ENCODE measurements at places on chromosomes 16 and 17.
A peak's percentile ranks its signal among the peaks of the same experiment; 100 is the strongest.

GRCh38 chr17:39166437-39167335 is 725 bp upstream of the ARL5C start:
- DNase-seq, result no peak

- DNase-seq, result no peak
These were observed 16.8 kb downstream of the KCTD5 start for GRCh38 chr16:2698965-2699750.

GRCh38 chr17:27856676-27857432 is 36.3 kb downstream of the LYRM9 start:
- DNase-seq, result no peak

DNA sequence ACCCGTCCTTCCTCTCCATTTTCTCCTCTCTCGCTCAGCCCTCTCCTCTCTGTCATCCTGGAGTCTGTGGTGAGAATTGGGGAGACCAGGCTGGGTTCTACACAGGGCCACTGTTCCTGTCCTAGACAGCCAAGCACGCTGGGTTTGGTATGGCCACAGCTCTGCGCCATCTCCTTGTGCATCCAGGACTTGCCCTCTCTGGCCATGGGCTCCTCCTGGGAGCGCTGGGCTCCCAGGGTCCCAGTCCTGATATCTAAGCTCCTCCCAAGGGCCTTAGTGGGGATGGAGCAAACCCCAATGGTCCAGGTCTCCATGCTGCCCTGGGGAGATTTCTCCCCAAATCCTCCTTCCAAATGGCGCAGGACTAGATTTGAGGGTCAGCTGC is 27.2 kb upstream of the ITGA3 start:
- no peak for DNase-seq

GRCh38 chr17:44167181-44167861 is 3.2 kb upstream of the ASB16 start:
- no peak for DNase-seq

DNA sequence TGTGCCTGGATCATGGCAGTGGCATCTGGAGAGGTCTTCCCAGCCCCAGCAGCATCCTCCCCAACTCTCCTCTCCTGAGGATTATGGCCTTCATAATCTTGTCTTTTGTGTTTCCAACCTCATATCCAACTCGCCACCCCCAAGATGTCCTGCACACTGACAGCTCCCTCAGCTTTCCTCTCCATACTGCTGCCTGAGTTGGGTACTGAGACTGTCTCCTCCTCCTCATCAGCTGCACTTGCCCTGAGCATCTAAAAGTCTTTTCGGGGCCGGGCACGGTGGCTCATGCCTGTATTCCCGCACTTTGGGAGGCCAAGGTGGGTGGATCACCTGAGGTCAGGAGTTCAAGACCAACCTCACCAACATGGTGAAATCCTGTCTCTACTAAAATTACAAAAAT is 2.0 kb downstream of the CD300LB start:
- DNase-seq, result no peak

- DNase-seq, result no peak
These were observed 80.3 kb downstream of the RBFOX3 start for GRCh38 chr17:79530361-79531105.

- DNase-seq, result no peak
These were observed 176.6 kb downstream of the RAB11FIP4 start for GRCh38 chr17:31568121-31568520.

DNA sequence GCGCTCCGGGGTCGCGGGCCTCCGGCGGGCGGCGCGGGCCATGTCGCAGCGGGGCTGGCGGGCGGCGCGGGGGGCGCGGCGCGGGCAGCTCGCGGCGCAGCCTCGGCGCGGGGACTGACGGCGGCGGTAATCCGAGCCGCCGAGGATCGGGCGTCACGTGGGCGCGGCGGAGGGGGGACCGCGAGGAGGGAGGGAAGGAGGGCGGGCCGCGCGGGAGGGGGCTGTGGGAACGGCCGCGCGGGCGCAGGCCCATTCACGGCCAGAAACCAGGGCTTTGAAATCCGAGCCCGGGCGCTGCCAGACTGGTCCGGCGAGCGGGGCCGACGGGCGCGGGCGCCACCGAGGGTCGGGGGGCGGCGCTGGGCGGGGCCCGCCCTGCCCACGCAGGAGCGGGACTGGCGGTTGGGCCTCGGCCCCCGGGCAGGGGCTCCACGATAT is at the start of gene MTSS2:
TSS of gene MTSS2 (minus strand) at position 116 of the 438 bp plus-strand sequence. CDS start 262 bp downstream, outside the sequence.
- no peak for DNase-seq

- peak; percentile 55 for DNase-seq
These were observed 2.7 kb downstream of the CENPX start for GRCh38 chr17:82019690-82020571.

DNA sequence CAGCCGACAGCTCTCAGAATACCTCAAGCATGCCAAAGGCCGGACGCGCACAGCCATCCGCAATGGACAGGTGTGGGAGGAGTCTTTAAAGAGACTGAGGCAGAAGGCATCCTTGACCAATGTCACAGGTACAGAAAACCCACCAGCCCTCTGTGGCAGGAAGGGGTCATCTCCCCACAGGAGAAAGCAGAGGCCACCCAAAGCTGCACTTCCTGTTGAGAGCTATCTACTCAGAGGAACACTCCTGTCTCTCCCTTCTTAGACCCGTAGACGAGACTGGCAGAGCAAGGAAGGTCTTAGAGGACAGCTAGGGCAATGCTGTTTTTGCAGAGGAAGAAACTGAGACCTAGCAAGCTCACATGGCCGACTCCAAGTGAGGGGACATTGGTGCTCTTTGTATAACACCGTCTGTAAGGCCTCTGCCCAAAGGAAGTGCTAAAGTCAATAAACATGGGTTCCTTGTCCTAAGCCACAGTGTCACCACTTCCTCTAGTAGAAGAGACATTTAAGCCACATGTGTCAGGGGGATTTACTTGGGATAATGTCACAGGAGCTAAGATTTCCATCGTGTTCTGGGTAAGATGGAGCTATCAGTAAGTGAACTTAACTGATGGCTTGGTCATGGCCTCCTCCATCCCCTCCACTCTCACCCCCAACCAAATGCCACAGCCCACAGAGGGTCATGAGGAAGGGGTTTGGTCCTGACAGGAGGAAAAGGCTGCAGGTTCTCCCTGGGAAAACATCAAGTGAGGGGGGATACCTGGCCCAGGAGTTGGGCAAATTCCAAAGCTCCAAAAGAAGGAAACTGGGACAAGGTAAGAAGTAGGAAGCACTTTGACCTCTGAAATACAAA is 9.4 kb downstream of the LPO start:
- no peak for DNase-seq

GRCh38 chr17:59508999-59509625 is 56.3 kb upstream of the DHX40 start:
- no peak for DNase-seq

DNA sequence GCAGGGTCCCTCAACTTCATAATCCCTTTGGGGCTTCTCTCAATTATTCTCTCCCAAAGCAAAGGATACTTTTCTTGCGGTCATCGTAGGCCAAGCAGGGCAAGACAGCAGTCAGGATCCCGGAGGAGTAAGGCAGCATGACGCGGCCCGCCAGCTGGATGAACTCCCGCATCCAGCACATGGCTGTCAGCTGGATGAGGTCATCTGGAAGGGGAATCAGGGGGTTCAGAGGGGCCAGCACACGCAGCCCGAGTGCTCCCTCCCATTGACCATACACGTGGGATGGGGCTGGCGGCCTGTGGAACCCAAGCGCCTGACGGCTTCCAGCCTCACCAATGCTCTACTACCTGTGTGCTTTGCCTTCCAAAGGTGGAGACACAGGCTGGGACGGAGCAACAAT is 19.2 kb downstream of the VAC14 start:
- DNase-seq, result no peak

GRCh38 chr17:1703063-1703462 is 7.1 kb downstream of the TLCD2 start:
- no peak for DNase-seq

DNA sequence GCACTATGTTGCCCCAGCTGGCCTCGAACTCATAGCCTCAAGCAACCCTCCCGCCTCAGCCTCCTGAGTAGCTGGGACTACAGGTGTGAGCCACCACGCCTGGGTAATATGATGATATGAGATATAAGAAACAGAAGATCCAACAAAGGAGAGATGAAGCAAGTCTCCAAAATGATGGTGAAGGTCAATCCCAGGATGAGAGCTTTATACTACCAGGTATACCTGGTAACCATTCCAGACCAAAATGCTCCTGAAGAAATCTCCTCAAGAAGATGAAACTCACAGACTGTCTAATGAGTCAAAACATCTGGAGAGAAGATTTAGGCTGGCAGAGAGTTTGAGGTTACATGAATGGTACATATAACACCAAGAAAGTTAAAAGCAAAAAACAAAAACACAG is 24.5 kb downstream of the INTS2 start:
- no peak for DNase-seq

- no peak for DNase-seq
These were observed 3.3 kb downstream of the SMIM5 start for GRCh38 chr17:75636381-75637142.

GRCh38 chr16:12293017-12293618 is 316.6 kb downstream of the SNX29 start:
- no peak for DNase-seq

- no peak for DNase-seq
These were observed 219.1 kb downstream of the IRX3 start for GRCh38 chr16:54067322-54068065.

- no peak for DNase-seq
These were observed 1.3 kb downstream of the PRPSAP2 start for GRCh38 chr17:18859256-18859655.

DNA sequence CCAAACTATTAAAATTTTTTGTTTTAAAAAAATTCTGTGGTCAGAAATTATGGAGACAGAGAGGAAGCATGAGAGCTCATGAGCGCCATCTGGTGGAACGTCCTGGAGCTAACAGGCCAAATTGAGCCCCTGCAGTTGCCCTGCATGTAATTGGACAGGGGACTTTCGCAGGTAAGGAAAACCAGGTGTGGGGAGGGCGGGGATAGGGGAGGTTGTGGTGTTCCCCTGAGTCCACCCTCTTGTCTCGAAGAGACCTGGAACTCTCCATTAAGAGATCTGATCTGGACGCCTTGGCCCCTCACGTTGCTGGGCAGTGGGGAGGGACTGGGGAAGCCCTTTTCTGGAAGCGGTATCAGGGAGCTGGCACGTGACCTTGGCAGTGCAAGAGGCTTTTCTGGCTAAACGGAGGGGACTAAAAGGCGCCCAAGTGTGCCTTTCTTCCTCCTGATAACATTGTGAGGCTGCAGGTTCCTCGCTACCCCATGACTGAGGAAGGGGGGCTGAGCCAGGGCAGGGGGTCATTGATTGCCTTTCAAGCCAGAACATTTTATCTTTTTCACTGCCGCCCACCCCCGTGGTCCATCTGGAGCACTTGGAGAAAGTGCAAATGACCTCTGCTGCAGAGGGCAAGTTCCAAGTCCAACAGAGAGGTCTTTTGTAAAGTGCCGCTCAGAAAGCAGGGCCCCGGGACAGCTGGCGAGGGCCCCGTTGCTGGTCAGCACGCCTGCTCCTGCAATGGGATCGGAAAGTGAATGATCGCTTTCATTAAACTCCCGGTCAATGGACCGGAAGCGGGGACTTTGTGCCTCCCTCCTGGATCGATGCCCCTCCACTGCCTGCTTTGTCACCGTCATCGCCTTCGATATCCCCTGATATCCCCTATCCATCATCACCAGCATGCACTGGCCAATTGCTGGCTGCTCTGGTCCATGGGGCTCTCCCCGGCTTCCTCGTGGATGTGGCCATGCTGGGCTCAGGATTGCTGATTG is 18.4 kb downstream of the PDILT start:
- DNase-seq, result peak; percentile 4

DNA sequence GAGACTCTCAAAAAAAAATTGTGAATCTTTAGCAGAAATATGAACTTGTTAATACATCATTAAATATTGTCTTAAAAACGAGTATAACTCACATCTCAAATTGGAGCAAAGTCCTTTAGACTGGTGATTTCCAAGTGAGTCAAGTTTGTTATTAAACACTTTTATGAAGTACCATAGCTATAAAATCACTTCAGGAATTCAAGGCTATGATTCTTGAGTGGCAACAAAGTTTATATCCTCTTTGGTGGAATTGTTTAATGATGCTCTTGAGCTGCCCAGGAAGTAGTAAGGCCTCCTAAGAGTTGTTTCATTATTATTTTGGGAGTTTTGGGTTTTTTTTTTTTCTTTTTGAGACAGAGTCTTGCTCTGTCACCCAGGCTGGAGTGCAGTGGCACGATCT is 16.7 kb upstream of the BLMH start:
- no peak for DNase-seq

DNA sequence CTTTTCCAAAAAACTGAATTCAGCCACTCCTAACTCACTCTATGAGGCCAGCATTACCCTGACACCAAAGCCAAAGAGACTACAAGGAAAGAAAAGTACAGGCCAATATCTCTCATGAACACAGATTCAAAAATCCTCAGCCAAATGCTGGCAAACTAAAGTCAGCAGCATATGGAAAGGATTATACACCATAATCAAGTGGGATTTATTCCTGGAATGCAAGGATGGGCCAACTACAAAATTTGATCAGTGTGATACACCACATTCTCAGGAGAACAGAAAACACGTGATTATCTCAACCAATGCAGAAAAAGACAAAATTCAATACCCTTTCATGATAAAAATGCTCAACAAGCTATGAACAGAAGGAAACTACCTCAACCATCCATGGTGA is 7.7 kb upstream of the AATK start:
- DNase-seq, result no peak

- no peak for DNase-seq
These were observed 38.4 kb downstream of the TNFRSF13B start for GRCh38 chr17:16933317-16934132.
